ENCODE measurements at places on chromosomes 6 and 20.

DNA sequence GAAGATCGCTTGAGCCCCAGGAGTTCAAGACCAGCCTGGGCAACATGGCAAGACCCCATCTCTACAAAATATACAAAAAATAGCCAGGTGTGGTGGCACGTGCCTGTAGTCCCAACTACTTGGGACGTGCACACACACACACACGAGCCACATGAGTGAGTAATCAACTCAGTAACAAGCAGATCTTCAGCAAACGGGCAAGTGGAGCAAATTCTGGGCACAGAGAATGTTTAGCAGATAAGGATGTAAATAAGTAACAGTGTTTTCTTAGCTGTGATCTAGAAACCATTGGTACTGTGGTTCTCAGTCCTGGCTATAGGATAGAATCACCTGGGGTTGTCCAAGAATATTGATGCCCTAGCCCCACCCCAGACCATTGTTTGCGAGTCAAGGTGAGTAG lies 6.1 kb downstream of the PAQR8 start:
- DNase-seq, result no peak

GRCh38 chr6:96184798-96185197 lies 169.0 kb downstream of the FUT9 start:
- no peak for DNase-seq

DNA sequence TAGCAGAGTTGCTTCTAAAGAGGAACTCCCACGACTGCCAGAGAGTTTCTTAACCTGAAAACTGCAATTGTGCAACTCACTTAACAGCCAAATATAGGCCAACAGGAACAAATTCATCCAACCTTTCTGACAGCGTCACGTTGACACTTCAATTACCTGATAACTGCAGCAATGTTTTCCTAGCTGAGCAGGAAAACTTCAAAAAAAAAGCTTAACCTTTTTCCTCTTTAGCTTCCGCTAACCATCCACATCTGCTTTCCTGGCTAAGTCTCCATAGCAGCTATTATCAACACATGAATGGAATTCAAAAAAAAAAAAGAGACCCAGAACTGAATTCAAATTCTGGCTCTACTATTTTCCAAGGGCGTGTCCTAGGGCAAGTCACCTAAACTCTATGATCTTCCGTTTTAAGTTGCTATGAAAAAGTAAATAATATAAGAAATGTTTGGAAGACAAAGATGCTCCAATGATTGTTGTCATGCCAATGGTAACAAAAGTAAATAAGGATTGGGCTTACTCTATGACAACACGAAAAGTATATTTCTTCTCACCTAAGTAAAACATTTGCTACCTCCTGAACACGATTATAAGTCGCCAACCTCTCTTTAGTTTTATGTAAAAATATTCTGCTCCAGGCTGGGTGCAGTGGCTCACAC lies 524.6 kb upstream of the JARID2 start:
- DNase-seq, result no peak

DNA sequence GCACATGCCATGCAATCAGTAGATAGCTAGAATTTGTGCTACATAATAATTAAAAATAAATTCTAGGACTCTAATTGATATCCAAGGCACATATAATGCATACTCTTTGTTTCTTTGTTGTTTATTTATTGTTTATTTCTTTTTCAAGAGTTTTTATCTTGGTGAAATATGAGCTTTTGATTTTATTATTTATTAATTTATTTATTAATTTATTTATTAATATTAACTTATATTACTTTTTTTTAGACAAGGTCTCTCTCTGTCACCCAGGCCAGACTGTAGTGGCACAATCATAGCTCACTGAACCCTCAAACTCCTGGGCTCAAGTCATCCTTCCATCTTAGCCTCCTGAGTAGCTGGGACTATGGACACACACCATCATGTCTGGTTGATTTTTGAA lies 519.9 kb downstream of the HAO1 start:
- no peak for DNase-seq

DNA sequence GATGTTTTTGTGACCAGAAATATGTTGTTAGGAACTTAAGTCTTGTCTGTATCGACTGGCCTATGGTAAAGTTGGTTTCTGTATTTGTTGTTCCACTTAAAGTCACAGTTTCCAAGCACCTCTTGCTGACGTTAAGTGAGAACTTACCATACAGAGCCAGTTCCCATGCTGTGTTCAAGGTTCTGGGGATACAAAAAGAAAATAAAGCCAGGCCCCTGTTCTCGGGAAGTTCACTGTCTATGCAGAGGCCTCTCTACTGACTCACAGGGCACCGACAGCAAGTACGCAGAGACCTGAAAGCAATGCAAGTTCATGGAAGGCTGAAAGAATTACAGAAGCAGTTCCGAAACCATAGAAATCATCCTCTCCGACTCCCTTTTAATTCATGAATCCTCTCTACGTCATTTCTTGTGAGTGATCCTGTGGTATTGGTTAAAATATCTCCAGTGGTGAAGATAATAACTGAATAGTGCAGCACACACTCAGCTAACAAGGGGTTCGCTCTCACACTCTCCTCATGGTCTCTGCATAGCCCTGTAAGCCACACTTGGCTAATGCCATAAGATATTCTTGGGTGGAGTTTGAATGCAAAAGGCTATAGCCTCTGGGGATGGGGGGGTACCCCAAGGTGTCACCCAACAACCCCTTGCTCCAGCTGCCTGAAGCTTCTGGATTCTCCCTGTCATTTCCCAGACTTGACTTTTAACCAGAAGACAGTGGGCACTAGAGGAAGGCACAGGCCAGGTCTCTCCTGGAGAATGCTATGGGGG lies 91.2 kb upstream of the EXOC2 start:
- no peak for DNase-seq

DNA sequence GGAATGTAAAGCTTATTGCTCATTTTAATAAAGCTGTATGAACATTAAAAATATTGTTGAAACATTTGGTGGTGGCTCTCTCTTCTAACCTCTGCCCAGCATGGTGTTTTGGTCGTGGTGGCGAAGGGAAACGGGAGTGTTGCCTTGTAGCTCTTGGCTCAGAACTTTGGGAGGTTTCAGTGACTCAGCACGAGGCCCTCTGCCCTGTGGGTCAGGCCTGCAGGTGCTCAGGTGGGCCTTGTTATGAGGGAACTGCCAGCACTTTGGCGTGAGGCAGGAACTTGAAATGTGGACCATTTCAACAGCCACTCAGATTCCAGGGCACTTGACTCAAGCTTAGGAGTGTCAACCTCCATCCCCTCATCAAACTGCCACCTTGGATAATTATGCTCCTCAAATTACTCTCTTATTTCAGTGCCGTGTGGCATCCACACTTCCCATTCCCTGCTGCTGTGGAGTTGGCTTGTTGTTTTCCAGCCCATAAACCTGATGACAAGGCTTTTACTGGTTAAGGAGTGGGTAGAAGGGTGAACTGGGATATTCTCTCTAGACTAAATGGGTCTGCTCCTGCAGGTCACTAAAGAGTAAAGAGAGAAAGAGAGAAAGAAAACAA lies 36.3 kb downstream of the PRDM1 start:
- DNase-seq, result no peak

GRCh38 chr20:64137598-64138031 lies 26.6 kb upstream of the MYT1 start:
- no peak for DNase-seq

GRCh38 chr6:108732091-108732870 lies 115.9 kb upstream of the ARMC2 start:
- no peak for DNase-seq

DNA sequence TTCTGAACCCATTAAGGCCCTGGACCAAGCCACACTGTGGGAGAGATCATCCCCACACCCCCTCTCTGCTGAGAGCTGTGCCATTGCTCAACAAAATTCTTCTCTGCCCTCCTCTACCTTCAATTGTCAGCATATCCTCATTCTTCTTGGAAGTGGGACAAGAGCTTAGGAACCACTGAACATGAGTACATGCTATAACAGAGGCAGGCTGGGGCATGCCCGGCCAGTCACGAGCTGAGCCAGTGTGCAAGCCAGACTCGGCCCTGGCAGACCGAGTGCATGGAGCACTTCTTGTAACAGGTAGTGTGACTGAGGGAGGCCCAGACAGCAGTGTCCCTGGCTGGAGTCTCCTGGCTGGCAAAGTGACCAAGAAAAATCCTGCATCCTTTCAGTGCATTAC lies 149.2 kb downstream of the MOXD1 start:
- no peak for DNase-seq

- no peak for DNase-seq
Measured at GRCh38 chr20:64146301-64146935, 17.8 kb upstream of the MYT1 start.

DNA sequence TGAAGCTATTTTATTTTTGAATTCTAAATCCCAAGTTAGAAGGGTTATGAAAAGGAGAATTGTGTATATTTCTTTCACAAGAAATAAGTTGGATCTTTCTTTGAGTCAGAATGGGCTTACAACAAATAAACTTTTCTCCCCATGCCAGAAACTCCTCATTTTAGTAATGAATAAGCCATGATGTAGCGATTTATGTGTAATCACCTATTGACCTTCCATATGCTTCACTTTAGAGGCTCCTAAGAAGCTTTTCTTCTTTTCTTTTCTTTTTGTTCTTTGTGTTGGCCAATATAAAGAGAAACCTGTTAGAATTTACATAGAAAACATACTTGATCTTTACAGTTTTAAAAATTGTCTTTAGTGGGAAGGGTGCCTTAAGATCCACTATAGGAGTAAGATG lies 370.2 kb downstream of the UTRN start:
- DNase-seq, result no peak

DNA sequence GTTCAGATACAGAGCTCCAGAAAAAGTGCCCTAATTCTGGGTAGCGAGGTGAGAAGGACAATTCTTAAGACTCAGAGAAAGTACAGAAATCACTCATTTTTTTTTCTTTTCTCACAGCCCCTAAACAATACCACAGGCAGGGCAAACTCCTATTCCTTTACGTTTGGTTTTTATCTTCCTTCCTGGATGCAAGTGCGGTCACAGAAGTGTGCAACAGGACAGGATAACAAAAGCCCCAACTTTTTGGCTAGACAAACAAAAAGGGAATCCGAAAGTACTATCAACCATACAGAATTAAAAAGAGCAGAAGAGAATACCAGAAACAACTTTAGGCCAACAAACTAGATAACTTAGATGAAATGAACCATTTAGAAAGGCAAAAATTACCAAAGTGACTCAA lies 18.4 kb upstream of the BEND6 start:
- no peak for DNase-seq

Measured in stimulated activated CD4-positive, alpha-beta T cell treated with anti-CD3 and anti-CD28 coated beads, Interleukin-2, amount 100 ng/mL, for 24 hours (primary cell).